ENCODE measurements at places on chromosomes 12 and 14.

- no peak for DNase-seq
These were observed 50.7 kb downstream of the DIP2B start for GRCh38 chr12:50555471-50555885.

GRCh38 chr12:93154096-93154728 is 223.5 kb upstream of the NUDT4 start:
- no peak for DNase-seq

DNA sequence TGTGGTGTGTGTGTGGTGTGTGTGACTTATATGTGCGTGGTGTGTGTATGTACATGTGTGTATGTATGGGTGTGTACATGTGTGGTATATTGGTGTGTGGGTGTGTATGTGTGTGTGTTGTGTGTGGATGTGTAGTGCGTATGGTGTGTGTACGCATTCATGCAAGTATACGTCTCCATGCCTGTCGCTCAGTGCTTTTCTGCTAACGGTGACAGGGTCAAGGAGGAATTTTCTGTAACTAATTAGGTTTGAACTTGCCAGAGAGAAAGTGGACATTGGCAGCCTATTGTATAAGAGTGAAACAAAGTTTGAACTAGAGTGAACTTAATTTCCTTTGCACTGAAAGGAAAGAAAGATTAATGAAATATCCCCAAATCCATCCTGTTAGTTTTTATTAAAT is 120.9 kb upstream of the GSC start:
- no peak for DNase-seq

DNA sequence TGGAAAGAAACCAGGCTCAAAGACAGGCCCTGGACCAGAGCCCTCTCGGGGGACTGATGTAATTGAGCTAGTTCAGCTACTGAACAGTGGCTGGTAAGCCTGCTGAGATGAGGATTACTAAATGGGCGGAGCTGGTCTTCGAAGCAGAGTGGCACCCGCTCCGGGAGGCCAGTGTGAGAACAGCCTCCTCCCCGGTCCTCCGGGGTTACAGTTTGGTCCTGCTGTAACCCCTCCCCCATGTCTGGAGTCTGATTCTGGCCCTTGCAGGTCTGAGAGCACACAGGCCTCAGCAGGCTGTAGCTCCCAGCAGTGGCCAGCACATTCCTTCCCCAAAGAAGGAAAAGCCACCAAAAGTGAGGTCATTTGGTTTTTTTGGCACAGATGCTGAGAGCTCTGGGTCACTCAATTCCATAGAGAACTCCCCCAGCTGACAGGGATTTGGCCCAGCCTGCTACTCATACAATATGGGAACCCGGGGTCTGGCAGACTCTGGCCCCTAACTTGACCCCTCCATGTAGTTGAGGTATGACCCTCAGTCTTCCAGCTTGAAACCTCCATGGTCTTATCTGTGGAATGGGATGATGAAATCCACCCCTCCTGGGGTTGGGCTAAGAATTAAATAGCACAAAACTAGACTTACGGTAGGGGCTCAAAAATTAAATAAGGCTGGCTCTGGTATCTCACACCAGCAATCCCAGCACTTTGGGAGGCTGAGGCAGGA is 39.0 kb downstream of the ACTN1 start:
- no peak for DNase-seq

GRCh38 chr12:62917926-62918325 is 17.0 kb downstream of the PPM1H start:
- no peak for DNase-seq

DNA sequence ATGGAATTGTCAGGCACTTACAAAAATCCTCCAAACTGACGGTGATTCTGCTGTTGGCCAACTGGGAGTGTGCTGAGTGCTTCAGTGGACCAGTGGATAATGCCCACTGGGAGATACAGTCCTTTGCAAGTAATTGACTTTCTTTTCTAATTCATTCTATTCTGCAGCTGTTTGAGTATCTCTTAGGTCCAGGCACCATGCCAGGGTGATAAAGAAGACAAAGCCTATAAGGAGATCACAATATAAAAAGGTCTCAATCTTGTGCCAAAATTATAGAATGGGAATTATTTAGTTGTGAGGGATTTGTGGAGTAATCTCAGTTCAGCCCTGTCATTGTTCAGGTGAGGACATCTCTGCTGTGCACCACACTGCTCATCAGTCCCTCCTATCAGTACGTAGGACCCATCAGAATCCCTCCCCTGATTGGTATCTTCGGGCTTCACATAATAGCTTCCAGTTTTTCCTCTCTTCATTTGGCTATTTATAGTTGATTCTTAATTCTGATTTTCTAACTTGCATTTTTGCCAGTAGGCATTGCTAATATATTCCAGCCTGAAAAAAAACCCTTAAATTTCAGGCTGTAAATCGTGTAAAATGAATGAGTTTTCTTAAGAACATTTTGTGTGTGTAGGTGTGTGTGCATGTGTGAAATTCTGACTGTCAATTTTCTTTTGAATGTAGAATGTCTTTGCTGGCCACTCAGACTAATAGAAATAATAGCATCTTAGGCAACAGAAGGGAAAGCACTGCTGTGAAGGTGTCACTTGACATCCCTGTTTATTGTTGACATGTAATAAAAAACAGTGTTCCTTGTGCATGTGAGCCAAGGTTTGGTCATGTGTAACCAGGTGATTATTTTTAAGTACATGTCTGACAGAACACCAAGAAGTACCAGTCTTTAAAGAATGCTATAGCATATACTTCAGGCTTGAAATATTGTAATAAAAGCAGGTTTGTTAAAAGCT is 457.6 kb upstream of the RGS6 start:
- DNase-seq = no peak

GRCh38 chr12:96015672-96016071 is 19.5 kb upstream of the HAL start:
- no peak for DNase-seq

DNA sequence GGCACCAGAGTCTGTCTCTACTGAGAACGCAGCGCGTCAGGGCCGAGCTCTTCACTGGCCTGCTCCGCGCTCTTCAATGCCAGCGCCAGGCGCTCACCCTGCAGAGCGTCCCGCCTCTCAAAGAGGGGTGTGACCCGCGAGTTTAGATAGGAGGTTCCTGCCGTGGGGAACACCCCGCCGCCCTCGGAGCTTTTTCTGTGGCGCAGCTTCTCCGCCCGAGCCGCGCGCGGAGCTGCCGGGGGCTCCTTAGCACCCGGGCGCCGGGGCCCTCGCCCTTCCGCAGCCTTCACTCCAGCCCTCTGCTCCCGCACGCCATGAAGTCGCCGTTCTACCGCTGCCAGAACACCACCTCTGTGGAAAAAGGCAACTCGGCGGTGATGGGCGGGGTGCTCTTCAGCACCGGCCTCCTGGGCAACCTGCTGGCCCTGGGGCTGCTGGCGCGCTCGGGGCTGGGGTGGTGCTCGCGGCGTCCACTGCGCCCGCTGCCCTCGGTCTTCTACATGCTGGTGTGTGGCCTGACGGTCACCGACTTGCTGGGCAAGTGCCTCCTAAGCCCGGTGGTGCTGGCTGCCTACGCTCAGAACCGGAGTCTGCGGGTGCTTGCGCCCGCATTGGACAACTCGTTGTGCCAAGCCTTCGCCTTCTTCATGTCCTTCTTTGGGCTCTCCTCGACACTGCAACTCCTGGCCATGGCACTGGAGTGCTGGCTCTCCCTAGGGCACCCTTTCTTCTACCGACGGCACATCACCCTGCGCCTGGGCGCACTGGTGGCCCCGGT is at the start of gene PTGDR:
TSS of gene PTGDR (plus strand) at position 198 of the 778 bp plus-strand sequence. CDS start at position 315, 117 bp downstream.
- peak; percentile 19 for DNase-seq

DNA sequence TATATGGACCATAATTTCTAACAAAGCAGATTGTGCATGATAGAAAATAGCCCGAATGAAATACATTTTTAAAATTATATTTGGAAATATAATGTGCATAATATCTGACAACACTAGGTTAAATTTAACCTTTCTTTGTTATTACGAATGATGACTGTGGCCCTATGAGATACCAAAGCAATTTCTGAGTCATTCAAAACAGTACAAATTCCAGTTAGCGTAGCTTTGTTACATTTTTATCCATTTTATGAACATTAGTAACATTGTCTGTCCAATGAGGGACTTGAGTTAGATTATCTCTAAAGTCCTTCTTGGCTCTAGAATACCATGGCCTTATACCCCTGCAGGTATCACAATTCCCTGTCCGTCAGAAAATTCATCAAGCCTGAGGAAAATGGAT is 39.0 kb upstream of the REP15 start:
- no peak for DNase-seq

GRCh38 chr14:34797747-34798583 is 77.2 kb downstream of the BAZ1A start:
- no peak for DNase-seq

GRCh38 chr14:78425330-78425729 is 255.2 kb downstream of the NRXN3 start:
- DNase-seq = no peak

- no peak for DNase-seq
These were observed 80.6 kb downstream of the TSPAN9 start for GRCh38 chr12:3157581-3158323.

DNA sequence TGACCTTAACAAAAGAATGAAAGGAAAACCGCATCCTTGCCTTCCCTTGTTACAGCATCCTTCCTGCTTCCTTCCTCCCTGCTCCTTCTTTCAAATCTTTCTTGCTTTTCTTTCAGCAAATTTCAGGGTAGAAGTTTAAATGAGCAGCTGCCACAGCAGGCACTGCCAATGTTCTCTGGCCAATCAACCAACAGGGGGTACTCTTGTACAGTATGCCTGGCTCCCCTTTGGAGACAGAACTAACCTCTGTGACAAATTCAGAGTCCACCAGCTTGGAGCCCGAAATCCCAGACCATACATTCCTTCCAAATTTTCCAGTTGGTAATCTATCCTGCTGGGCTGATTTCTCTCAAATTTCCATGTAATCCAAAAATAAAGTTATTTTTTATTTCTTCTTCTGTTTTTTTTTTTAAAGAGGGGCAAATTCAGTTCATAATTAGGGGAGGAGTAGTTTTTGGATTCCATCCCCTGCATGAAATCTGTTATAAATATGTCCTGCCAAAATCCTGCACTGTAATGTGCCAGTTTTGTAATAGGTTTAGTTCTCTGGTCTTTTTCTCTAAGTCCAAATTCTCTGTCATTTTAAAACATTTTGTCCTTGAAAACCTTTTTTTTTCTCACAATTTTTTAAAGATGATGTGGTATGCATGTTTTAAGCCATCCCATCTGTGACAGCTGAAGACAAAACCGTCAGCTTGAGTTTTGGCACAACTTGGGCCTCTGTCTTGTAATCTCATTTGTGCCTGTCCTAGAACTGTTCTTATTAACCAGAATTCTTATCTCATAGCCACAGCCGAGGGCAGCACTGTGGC is 610.0 kb upstream of the LMO3 start:
- DNase-seq = no peak

- DNase-seq = no peak
These were observed 168.3 kb downstream of the DUSP6 start for GRCh38 chr12:89183985-89184435.

DNA sequence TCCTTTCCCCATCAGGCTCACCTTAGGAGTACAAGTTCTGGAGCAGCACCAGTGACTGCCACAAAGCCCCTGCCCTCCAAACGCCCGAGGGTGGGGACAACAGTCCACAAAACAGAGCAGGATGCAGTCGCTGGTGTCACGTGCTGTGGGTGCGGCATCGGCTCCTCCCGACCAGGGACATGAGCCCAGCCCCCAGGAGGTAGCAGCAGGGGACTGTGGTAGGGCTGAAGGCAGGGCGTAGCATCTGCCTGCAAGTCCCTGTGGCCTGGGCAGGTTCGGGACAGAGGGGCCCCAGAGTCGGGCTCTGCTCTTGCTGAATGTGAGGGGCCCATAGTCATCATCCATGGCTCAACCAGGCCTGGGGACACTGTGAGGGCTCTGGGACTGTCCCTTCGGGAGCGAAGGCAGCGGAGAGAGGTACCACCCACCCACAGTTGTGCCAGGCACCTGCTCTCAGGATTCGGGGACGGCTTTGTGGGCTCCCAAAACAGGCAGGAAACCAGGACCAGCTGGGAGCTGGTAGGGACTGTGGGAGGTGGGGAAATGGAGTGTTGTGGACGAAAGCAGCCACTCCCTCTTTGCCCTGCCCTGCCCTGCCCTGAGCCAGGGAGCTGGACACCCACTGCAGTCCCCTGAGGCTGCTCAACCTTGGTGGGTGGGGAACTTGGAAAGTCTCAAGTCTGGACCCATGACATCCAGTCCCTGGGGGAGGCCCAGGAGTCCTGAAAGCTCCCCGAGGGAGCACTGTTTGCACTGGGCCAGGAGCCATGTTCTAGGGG is 30.7 kb downstream of the FBRSL1 start:
- DNase-seq = no peak

GRCh38 chr14:95289323-95290010 is 30.2 kb downstream of the CLMN start:
- no peak for DNase-seq

GRCh38 chr14:86777963-86778602 is 1214.9 kb downstream of the GALC start:
- DNase-seq = no peak

DNA sequence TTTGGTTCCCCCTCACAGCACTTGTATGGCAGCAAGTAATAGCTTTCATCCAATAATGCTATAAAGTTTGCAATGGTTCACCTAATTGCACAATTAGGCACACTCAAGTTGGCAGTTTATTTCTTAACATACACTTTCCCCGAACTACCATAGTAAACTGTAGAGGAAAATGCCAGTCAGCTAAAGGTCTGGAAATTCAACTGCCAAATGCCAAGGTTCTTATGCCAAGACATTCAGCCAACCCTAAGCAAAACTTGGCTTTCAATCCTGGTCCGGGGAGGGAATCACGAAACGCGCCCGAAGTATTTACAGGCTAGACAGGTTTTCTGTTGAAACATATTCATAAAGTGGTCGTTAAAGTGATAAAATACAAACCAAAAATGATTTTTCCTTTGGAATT is 1512.4 kb upstream of the FLRT2 start:
- no peak for DNase-seq

DNA sequence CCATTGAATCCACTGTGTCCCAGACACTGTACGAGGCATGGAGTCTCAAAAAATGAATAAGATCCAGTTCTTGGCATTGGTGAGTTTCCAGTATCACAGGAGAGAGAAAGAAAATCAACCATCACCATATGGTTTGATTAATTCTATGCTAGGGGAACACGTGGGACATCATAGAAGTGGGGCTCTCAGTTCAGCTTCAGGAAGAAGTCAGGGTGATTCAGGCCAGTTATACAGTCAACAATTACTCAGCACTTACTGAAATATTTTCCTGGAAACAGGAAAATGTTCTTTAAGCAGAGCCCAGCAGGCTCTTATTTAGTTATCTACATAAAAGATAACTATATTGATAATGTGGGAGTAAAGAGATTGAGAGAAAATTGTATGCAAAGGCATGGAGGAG is 407.2 kb downstream of the NOVA1 start:
- no peak for DNase-seq

DNA sequence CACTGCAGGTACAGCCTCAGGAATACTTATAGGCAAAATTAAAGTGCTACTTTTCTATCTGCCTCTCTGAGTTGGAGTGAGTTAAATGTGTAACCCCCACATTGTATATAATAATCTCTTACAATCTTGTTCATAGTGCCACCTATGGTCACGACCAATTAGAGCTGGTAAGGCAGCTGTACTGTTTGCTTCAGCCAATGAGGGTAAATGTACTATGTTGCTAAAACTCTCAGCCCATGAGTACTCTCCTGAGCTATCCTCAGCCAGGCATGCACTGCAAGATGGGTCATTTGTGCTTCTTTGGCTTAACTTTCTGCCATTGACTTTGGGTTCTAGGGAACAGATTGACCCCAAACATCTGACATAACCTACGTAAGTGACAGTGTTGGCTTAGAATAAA is 15.0 kb upstream of the MDM2 start:
- DNase-seq = no peak
